ENCODE measurements at places on chromosomes 1 and 21. TPM values are rescaled to one million over a fixed set of nuclear protein-coding genes. Genes with fewer than 3 reads are reported as not detected.

GRCh38 chr1:47416319-47417169 is 459 bp downstream of the FOXE3 start:
- DNase-seq, result no peak

DNA sequence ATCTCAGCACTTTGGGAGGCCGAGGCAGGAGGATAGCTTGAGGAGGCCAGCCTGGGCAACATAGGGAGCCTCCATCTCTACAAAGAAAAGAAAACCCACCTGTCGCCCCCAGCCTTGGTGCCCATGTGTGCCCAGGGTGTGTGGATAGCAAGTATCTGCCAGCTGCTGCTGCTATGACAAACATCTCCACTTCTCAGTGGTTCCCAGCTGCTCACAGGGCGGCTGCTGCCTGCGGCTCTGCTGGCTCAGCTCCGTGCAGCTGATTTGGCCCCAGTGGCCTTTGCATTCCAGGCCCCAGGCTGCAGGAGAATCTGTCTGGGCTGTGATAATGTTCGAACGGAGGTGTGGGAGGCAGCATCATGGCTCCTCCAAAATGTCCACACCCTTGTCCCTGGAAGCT is 10.6 kb upstream of the TTC34 start:
- DNase-seq, result no peak

DNA sequence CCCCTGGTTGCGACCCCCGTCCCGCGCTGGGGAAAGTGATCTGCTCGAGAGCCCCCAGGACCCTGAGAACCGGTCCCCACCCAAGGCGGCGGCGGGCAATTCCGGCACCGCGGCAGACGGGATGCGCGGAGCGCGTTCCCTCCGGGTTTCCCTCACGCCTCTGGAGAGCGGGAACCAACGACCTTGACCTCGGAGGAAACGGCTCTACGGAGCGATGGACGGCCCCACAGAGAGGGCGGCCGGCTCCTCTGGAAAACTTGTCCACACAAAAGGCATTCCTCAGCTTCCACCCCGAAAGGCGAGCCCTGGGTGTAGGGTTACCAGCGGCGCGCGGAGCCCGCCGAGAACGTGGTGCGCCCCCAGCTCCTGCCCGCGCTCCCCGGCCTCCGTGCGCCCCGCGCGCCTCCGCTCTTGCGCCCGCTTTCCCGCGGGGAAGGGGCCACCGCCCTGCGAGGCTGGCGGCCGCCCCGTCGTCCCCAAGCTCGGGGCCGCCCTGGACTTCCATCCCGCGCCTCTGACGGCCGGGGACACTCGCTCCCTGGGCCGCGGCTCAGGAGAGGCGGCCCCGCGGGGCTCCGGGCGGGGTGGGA is 391 bp upstream of the KIAA1614 start:
- DNase-seq, result no peak

DNA sequence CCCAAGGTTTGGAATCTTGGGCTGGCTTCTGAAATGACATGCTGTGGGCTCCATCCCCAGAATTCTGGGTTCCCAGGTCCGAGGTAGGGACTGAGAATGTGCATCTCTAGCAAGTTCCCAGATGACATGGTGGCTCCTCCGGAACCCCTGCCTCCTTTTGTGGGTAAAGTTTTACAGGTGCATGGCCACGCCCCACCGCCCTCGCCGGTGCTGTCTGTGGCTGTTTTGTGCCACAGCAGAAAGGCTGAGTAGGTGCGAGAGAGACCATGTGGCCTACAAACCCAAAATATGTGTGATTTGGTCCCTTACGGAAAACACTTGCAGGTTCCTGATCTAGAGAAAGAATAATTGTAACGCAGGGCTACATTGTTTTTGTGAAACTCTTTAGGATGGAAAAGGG is 30.9 kb downstream of the SKI start:
- no peak for DNase-seq

DNA sequence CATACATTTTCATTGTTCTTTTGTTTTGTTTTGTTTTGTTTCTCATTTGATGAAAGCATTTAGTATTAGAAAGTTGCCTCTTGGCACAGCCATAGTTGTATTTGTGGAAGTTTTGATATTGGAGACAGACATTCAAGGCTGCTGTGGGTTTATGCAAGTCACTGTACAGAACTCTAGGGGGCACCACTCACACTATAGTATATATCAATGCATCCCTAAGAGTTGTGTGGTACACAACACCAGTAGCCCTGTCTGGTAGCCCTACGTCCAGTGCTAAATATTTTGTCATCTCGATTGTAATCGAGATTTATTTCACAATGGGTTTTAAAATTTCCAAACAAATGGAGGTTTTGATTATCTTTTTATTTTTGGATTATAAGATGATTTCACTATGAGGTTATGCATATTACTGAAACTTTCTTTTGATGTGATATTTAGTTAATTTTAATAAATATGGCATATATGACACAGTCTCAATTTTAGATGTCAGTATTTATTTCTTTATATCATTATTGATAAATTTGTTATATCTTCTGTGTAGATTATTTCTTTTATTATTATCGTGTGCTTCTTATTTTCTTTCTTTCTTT is 112.2 kb downstream of the NR5A2 start:
- no peak for DNase-seq

GRCh38 chr1:44594871-44595735 is 79.2 kb downstream of the TMEM53 start:
- DNase-seq, result no peak

DNA sequence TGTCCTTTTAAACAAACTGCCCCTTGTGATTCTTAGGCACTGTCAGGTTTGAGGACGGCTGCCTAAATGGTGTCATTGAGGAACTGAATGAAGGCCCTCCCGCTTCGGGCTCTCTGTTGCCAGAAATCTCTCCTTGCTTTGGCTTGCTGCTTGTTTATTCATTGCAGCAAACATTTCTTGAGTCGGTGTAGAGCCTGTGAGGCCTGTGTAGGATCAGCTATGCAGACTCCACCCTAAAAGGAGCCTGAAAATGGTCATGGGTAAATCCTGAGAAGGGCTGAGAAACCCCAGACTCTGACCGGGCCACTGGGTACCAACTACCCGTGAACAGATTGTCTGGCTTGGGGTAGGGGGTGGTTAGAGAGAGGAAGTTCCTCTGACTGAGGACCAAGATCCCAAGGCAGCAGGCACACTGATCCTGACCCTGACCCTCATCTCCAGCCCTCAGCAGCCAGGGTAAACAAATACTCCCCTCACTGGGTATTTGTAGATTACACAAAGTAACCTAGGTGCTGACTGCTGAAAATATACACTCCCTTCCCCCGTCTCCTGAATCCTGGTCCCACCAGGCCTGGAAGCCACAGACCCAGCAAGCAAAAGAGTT is 3.1 kb downstream of the IL6R start:
- DNase-seq, result no peak

DNA sequence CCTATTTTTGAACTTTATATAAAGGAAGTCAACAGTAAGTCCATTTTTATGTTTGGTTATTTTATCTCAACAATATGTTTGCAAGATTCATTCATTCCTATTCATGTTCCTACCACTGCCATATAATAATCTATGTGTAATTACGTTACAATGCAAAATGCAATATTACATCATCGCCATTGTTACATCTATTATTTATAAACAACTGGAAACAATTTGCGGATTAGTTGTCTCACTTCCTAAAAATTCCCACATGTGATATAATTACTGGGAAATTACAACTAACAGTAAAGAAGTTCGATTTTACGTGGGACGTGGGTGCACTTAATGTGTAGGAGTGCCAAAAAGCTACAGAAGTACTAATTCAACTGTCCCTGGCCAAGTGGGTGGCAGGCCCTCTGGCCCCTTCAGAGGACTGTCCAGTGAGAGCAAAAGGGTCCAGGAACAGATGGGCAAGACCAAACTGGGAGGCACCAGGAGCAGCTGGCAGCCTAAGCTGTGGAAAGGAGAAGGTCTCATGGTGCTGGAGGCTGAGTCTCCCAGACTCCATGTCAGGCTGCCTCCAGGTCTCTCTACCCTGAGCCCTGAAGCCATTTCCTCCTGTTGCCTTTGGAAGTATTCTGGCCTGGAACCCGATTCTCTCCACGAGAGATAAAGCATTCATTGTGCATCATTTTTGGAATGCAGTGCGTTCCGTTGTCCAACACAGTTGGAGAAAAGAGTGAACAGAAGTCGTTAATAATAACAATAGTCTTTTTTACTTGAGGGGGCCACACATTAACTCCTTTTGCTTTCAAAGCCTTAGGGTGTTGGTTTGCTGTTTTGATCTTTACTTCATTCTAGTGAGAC is 42.9 kb downstream of the TNNT2 start:
- DNase-seq, result no peak

DNA sequence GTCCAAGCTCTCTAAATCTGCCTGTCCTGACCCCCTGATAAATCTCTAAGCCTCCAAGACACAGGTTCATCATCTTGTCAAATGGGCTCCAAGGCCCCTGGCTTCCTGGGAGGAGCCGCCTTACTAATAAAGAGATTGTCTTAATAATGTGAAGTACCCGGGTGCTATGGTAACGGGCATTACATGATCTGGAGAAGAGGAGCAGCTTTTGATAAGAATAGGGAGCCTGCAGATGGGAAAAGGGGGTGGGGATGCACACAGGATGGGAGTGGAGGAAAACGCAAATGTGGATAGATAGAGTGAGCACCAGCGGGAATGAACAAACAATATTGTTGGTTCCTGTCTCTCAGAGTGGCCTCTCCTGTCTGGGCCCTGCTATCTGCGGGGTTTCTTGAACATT is 11.9 kb upstream of the RXRG start:
- DNase-seq, result no peak

The LRIG2 gene
- 11.5 TPM for polyA plus RNA-seq

Data from keratinocyte (primary cell).